ENCODE measurements at places on chromosomes 7 and 10.

DNA sequence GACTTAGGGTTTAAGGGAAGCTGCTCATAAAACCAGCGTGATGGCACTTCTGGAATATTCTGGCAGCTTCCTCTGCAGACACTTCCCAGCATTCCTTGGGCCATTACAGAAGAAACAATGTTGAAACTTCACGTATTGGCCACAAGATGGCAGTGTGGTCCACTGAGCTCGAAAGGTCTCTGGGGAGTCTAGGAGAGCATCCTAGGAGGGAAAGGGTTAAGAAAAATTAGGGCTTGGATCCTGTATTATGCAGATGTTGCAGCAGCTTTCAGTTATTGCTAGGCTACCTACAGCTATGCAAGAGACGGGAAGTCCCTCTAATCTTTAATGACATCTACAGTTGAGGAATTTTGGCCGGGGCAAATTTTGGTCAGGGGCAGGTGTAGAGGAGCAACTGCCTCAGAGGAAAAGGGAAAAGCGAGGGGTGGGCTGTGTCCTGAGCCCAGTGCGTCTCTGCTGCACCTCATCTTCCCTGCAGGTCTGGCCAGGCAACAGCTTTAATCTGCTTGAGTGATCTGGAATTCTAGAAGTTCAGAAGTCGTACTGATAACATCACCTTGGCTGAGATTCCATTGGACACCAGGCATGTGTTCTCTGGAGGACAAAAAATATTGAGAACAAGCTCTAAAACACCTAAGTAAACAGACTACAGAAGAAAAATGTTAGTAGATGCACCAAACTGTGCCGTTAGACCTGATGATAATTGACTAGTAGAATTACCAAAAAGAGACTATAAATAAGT is 220.8 kb upstream of the PRSS58 start:
- DNase-seq: peak; percentile 58

DNA sequence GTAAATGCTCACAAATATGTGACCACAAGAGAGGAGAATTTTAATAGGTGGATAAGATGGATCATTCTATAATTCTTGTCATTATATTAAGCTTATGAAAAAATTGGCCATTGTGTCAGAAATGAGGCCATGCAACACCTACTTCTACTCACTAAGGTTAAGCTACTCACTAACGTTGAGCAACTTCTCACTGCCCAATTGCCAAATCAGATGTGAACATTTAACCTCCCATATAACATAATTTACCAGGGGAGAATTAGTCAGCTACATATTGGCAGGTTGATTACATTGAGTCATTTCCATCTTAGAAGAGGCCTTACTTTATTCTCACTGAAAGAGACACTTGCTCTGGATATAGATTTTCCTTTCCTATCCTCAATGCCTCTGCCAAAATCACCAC is 211.2 kb upstream of the DGKB start:
- no peak for DNase-seq

DNA sequence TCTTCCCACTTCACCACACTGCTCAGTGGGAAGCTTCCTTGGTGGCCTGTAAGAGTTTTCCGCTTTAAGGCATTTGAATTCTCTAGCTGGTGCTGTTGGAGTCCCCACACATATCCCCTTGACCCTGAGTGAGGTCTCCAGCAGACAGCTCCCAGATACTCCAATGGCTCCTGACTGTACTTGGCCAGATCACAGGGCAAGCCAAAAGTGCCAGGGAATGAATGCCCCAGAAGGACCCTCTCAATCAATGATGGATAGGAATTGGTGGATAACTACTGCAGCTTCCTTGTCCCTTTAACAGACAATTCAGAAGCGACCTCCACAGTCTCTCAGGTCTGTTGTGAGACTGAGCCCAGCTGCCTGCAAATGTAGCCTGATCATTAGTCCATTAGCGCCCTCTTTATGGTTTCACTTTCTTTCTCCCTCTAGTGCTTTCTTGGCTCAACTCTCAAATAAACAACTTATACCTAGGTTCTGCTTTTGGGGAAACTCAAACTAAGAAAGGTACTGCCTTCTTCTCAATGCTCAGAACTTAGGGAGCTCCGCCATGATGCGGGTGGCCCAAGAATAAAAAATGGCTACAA is 283.0 kb downstream of the TCF7L2 start:
- DNase-seq: no peak

GRCh38 chr7:22109761-22110160 is 164.1 kb upstream of the CDCA7L start:
- no peak for DNase-seq

DNA sequence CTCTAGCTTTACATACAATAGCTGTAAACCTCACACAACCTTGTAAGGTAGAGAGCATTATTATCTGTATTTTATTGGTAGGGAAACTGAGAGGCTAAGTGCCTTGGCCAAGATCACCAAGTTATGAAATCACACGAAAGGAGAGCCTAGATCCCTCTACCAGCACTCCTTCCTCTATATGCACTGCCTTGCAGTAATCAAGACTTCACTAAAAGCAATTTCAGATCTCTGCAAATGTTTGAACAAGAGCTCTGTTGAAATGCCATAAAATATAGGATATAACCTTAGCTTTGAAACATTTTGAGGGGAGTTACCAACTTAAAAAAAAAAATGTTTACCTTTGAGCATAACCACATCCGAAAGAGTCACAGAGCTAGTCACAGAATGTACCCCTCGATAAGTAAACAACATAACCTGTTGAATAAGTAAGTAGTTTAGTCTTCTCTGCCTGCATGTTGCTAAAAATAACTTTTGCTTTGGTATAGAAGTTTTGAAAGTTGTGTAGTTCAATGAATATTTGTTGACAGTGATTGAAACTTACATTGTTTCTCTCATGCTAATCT is 709.4 kb downstream of the AUTS2 start:
- peak; percentile 32 for DNase-seq

- DNase-seq: no peak
These were observed 21.8 kb upstream of the MYL7 start for GRCh38 chr7:44162785-44163395.

DNA sequence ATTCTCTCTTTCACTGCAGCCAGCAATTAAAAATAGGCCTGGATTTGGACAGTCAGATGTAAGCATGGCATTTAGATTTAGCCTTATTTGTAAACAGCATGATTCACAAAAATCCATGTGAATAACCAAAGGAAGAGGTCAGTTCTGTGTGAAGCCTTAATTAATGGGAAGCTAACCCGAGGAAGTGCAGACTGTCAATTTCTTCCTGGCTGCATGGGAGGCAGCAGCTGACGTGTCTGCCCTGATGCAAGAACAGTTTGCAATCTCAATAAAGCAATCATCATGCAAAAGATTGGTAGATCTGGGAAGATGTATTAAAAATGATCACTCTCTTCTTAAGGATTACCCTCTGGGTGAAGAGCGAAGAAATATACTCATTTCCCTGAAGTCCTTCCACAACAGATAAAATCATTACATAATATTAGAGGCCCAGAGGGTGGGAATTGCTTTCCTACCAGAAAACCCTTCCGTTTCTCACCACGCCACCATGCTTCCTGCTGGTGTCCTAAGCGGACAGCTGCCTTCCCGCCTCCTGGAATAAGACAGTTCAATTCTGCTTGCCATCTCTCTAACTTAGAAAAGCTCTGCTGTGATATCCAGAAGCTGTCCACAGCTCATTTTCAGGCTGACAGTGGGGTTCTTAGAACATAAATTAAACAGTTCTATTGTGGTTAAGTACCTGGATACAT is 526.7 kb upstream of the NRP1 start:
- no peak for DNase-seq

- no peak for DNase-seq
These were observed 44.5 kb downstream of the TAS2R16 start for GRCh38 chr7:122951006-122951405.

- DNase-seq: no peak
These were observed 104.0 kb downstream of the ZNF22 start for GRCh38 chr10:45104674-45105073.

GRCh38 chr10:103669243-103669929 is 175.9 kb downstream of the NEURL1 start:
- DNase-seq: no peak

GRCh38 chr10:105579112-105579511 is 938.0 kb downstream of the SORCS3 start:
- DNase-seq: no peak

DNA sequence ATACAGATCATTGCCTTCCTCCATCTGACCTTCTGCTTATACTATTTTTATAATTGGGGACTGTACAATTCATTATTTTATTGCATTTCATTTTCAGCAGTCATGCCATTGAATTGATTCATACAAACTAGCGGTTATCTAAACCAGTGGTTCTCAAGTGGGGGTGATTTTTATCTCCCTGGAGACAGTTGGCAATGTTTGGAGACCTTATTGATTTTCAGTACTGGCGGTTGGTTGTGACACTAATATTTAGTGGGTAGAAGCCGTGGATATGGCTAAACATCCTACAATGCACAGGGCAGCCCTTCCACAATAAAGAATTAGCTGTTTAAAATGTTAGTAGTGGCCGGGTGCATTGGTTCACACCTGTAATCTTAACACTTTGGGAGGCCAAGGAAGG is 765.9 kb downstream of the LRMDA start:
- DNase-seq: no peak

GRCh38 chr10:130233035-130233360 is 96.8 kb downstream of the GLRX3 start:
- DNase-seq: no peak

GRCh38 chr10:28503114-28503513 is 29.8 kb upstream of the WAC start:
- DNase-seq: no peak

GRCh38 chr10:118807512-118808305 is 52.9 kb upstream of the CACUL1 start:
- no peak for DNase-seq

DNA sequence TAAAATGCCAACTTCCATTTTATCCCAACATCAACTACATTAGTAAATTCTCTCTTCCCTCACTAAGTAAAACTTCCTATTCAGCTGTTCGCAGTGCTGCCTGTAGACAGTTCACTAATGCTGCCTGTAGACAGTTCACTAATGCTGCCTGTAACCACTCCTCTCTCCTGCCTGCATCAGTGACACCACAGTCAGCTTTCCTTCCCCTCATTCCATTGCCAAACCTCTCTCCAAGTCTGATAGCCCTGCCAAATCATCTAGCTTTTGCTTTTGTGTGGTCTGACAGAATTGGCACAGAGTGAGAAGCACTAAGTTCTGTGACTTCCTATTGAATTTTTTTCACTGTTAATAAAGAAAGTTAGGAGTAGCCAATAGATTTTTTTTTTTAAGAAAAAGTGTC is 43.0 kb upstream of the MACC1 start:
- DNase-seq: no peak

- no peak for DNase-seq
These were observed 2.6 kb upstream of the ZNF503 start for GRCh38 chr10:75403939-75404814.
